SK-N-SH (cell line): ENCODE measurements at places on chromosomes 7 and 10.

DNA sequence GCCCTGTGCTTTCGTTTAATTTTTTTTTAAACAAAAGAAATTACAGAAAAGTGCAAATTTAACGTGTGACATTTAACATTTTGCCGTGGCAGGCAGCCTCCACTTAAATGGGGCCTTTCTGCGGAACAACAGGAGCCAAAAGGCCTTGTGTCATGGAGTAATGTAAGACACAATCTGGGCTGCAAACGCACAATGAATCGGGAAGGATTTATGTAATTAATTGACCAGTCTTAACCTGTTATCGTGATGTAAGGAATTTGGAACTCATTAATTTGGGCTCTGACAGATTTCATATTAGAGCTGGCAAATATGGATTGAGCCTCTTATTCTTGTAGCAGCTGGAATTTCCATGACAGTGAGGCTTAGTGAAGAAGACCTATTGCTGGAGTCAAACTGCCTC, 86.4 kb downstream of the SNX10 start:
- peaks cover 38% of the 10 kb centered on the region for H3K27me3 ChIP-seq
- DNase-seq, result no peak
- no peak overlapping the region for H3K4me3 ChIP-seq
- H3K27ac ChIP-seq, result no peak overlapping the region
- H3K4me1 ChIP-seq, result no peaks in the 10 kb centered on the region

- no peaks in the 10 kb centered on the region for H3K36me3 ChIP-seq
- H3K27me3 ChIP-seq, result no peaks in the 10 kb centered on the region
- no peak overlapping the region for H3K4me3 ChIP-seq
- H3K27ac ChIP-seq, result no peak overlapping the region
- no peak for DNase-seq
These were observed 256.2 kb downstream of the LHFPL3 start for GRCh38 chr7:104584620-104585019.

- H3K27ac ChIP-seq, result no peak overlapping the region
- H3K27me3 ChIP-seq, result no peaks in the 10 kb centered on the region
- H3K4me1 ChIP-seq, result no peaks in the 10 kb centered on the region
These were observed 4.1 kb upstream of the LIPN start for GRCh38 chr10:88755753-88756152.

- H3K27ac ChIP-seq, result peak overlapping the region; percentile 66; the same call in 1 of the 2 replicates
- no peak overlapping the region for H3K4me3 ChIP-seq
- H3K36me3 ChIP-seq, result no peaks in the 10 kb centered on the region
- H3K27me3 ChIP-seq, result no peaks in the 10 kb centered on the region
These were observed 99.2 kb downstream of the ATXN7L1 start for GRCh38 chr7:105776986-105777910.

DNA sequence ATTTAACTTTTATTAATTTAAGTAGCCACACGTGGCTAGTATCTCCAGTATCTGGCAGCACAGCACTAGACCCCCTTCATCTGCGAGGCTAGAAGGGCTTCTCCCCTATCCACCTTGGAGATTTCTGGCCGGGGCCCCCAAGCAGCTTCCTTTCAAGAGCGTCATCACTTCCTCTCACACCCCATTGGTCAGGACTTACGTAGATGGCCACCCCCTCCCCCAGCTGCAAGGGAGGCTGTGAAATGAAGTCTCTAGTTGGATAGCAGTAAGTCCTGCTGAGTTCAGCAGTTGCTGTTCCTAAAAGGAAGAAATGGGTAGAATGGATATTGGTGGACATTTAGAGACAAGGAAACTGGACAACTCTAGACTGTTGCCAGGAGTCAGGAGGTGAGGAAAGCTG, 33.8 kb upstream of the COMTD1 start:
- no peaks in the 10 kb centered on the region for H3K4me1 ChIP-seq
- no peaks in the 10 kb centered on the region for H3K36me3 ChIP-seq
- no peaks in the 10 kb centered on the region for H3K27me3 ChIP-seq
- no peak overlapping the region for H3K27ac ChIP-seq

DNA sequence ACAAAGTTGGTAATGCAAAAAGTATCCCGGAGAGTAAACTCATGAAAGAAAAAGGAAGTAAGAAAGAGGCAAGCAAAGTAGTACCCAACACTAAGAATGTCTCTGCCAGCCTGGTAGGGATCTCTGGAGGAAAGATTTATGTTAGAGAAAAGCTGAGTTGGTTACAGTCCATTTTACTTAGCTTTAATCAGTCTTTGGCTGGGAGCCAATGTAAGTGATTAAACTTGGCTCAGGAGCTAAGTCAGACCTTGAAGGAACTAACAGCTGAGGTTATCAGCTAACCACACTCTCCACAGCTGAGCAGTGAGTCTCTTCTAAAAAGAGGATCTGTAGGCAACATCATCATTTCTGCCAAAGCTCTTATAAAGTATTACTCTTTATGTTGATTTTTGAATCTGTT, 148.0 kb downstream of the ANKRD7 start:
- H3K27me3 ChIP-seq, result no peaks in the 10 kb centered on the region
- DNase-seq, result no peak
- no peak overlapping the region for H3K27ac ChIP-seq
- H3K4me3 ChIP-seq, result no peak overlapping the region
- H3K36me3 ChIP-seq, result no peaks in the 10 kb centered on the region
- H3K4me1 ChIP-seq, result no peaks in the 10 kb centered on the region

DNA sequence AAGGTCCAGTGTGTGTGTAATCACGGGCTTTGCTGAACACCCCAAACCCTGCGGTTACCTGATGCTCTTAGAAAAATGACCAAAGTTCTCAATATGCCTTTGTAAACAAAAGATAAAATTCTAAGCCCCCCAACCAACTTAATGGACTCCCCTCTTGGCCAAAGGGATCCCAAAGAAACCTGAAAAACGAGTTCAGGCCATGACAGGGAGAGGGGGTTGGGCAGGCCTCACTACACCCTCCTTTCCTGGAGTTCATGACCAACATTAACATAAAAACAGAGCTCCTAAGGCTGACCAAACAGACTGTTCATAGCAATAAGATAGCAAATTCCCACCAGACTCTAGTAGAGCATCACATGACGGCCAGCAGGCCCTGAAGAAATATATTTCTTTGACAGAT, 3.0 kb upstream of the VIPR2 start:
- H3K4me3 ChIP-seq, result no peak overlapping the region
- H3K36me3 ChIP-seq, result no peaks in the 10 kb centered on the region
- peaks cover 9% of the 10 kb centered on the region; the same call in 1 of the 2 replicates for H3K4me1 ChIP-seq
- no peak overlapping the region for H3K27ac ChIP-seq
- no peaks in the 10 kb centered on the region for H3K27me3 ChIP-seq

GRCh38 chr10:1022413-1022812, 3.2 kb downstream of the IDI2 start:
- DNase-seq, result no peak
- peaks cover 20% of the 10 kb centered on the region for H3K36me3 ChIP-seq
- H3K27me3 ChIP-seq, result no peaks in the 10 kb centered on the region
- H3K27ac ChIP-seq, result no peak overlapping the region
- no peak overlapping the region for H3K4me3 ChIP-seq

GRCh38 chr10:121880895-121881294, 46.9 kb downstream of the ATE1 start:
- no peaks in the 10 kb centered on the region for H3K27me3 ChIP-seq
- DNase-seq, result no peak
- H3K4me3 ChIP-seq, result no peak overlapping the region
- H3K4me1 ChIP-seq, result no peaks in the 10 kb centered on the region
- peaks cover 8% of the 10 kb centered on the region for H3K36me3 ChIP-seq
- no peak overlapping the region for H3K27ac ChIP-seq

GRCh38 chr7:80823057-80823456, 95.8 kb downstream of the SEMA3C start:
- no peaks in the 10 kb centered on the region for H3K27me3 ChIP-seq
- peaks cover 21% of the 10 kb centered on the region for H3K4me1 ChIP-seq
- H3K36me3 ChIP-seq, result no peaks in the 10 kb centered on the region
- no peak overlapping the region for H3K4me3 ChIP-seq
- no peak for DNase-seq
- no peak overlapping the region for H3K27ac ChIP-seq

DNA sequence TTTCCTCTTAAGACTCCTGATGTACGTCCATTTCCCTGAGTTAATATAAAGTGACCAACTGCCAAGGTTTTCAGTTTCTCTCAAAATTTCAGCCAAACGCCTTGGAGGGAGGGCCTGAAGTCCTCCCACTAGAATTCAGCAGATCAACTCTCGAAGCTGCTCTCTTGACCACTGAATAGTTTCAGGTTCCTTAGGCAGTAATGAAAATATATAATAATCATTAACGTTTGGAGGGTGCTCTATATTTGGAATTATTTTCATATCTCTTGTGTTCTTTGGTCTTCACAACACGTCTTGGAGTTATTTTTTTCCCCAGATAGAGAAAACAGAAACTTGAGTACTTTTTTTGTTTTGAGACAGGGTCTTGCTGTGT, 123.6 kb upstream of the SFMBT2 start:
- H3K27ac ChIP-seq, result no peak overlapping the region
- DNase-seq, result no peak
- no peak overlapping the region for H3K4me3 ChIP-seq
- no peaks in the 10 kb centered on the region; the same call in 1 of the 2 replicates for H3K27me3 ChIP-seq

- H3K4me1 ChIP-seq, result peaks cover 16% of the 10 kb centered on the region
- H3K4me3 ChIP-seq, result no peak within 1 kb of the TSS
- H3K27me3 ChIP-seq, result no peaks in the 10 kb centered on the region
- H3K36me3 ChIP-seq, result no peaks in the 10 kb centered on the region
These were observed at the start of gene MYL10 for GRCh38 chr7:101629171-101629570. Gene MYL10 (minus strand): TSS chr7:101629296. CDS start chr7:101629118, 178 bp downstream.

DNA sequence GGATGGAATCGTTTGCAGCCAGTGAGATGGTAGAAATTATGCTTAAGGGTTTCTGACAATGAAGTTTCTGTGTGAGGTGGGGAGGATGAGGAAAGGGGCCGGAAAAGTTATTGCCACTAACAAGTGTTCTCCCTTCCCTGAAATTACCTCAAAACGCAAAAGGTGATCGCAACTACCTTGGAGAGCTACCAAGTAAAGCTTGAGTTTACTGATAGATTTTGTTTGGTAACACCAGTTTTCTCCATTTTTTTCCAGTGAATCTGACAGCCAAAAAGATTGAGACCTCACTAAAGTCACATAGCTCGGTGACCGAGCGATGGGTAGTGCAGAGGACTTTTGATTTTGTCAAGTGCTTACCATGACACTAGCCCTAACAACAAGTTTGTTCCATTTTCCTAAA, 1.6 kb downstream of the SUV39H2 start:
- H3K27ac ChIP-seq, result no peak overlapping the region
- peaks cover 21% of the 10 kb centered on the region for H3K36me3 ChIP-seq
- no peak for DNase-seq
- H3K27me3 ChIP-seq, result no peaks in the 10 kb centered on the region

DNA sequence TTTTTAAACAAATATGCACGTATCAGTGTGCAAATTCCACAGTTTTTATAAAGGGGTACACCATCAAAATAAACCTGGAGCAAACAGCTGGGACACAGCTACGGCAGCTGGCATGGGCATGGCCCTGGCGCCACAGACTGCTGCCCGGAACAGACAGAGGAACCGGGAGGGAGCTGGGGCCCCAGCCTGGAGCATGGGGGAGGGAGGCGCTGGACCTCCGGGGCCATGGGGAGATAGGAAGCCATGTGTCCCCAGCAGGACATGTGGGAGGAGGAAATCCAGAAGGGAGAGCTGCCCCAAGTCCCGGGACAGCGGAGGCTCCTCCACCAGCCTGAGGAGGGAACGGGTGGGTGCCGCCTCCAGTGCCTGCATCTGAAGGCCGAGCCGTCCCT, 180.1 kb downstream of the MAD1L1 start:
- DNase-seq, result no peak
- H3K27me3 ChIP-seq, result no peaks in the 10 kb centered on the region
- H3K36me3 ChIP-seq, result no peaks in the 10 kb centered on the region; the same call in 1 of the 2 replicates
- no peak overlapping the region for H3K4me3 ChIP-seq

DNA sequence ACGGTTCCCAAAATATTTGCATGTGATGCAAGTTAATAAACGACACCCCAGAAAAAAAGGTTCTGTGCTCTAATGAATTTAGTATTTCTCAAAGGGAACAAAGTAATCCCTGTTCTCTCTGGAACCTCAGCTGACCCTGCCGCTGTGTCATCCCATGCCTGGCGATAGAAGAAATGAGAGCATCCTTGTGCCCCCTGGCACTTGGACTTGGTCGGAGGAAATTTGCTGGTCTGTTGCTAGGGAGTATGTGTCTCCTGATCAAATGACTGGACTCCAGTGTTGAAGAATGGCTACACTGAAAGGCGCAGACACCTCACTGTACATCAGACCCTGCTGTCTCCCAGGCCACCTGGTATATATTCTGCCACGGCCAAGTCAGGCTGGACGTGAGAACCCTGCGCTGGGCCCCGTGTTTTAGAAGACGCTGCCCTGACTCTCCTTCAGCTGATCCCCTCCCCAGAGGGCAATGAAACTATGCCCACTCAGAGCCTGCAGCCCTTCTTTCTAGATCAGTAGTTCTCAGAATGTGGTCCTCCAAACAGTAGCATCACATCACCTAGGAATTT, 67.2 kb downstream of the THNSL1 start:
- no peak overlapping the region for H3K27ac ChIP-seq
- no peaks in the 10 kb centered on the region for H3K36me3 ChIP-seq
- no peak for DNase-seq
- H3K4me1 ChIP-seq, result peaks cover 2% of the 10 kb centered on the region

DNA sequence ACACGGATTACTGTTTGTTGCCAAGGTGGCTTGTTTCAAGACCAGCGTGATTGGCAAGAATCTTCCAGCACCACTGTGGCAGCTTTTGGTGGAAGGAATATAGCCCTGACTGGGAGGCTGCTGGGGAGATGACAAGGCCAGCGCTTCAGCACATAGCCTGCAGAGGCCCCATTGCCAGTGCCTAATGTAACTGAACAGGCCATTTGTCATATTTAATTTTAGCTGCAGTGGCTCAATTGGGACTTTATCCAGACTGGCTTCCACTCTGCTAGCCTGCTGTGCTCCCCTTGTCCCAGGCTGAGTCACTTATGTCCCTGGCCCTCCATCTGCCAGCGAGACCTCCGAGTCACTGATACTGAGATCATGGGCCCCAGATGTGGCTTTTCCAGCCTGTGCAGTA, 483.1 kb downstream of the GALNT17 start:
- no peak overlapping the region for H3K27ac ChIP-seq
- DNase-seq, result no peak
- H3K4me1 ChIP-seq, result no peaks in the 10 kb centered on the region
- H3K4me3 ChIP-seq, result no peak overlapping the region
- H3K36me3 ChIP-seq, result no peaks in the 10 kb centered on the region

DNA sequence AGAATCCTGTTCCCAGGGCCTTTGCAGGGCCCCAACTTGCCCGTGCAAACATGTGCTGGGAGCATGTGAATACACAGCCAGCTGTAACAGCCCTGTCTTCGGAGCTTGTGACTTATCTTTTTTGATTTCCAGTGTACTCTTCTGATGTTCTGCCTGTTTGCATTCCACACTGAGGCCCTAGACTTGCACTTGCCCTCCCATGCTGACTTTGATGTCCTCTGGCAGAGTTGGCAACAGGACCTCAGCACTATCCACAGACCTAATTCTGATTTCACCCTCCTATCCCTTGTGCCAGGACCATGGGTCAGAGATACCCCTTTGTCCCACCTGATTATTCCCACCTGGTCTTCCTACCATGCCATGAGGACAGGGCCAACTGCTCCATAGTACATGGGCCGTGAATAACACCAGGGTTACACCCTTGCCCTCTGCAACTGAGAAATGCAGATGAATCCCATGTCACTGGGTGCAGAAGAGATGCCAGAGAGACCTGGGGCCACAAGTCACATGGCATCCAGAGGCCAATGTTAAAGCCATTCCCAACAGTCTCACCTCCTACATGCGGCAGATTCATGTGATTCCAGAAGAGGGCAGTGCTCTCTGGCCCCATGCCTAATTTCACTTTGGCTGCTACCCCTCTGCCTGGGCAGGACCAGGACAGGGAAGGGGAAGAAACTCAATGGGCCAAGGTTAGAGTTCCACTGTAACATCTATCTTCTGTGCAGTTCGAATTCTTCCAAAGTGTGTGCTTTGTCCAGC, 43.0 kb downstream of the SCRN1 start:
- no peaks in the 10 kb centered on the region for H3K4me1 ChIP-seq
- DNase-seq, result peak; percentile 38
- no peak overlapping the region for H3K4me3 ChIP-seq
- peaks cover 83% of the 10 kb centered on the region for H3K36me3 ChIP-seq
- no peak overlapping the region for H3K27ac ChIP-seq
